NCI-H1092 treated with DMSO at 0.1 percent for 48 hours (cell line): ENCODE measurements at places on chromosomes 6 and 20.

DNA sequence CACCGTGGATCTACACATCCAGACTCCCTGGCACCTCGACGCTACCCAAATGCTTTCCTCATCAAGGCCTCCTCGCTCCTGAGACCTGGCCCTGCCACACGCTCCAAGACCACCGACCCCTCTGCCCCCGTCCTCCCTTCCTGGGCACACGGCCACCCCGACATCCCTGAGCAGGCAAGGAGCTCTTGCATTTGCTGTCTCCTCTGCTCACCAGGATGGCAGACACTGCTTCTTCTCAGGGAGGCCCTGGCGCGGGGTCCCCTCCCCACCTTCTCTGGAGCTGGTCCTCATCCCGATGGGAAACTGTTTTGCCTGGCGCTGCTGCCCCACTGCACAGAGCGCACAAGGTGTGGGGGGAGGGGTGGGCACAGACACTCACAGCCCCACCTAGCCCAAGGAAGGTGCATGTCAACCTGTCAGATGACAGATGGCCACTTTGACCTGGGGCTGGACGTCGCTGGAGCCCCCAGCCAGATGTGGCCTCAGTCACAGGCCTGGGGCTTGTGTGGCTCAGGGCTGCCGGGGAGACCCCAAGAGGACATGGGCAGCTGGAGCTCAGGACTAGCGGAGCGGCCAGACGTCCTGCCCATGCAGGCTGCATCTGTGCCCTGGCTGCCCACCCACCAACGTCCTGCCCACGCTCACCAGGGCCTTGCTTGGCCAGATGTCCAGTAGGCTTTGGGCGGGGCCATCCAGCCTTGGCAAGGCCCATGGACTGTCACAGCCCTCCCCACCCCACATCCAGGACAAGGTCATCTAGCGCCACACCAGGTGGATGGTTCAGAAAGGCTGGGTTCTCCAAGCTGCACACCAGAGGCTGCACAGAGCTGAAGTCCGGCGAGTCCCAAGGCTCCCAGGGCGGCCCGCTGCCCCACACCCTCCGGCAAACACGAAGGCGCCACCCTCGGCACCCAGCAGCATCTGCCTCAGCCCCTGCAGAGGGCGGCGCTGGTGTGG, 6.2 kb upstream of the KCNQ2 start:
- DNase-seq, result no peak

DNA sequence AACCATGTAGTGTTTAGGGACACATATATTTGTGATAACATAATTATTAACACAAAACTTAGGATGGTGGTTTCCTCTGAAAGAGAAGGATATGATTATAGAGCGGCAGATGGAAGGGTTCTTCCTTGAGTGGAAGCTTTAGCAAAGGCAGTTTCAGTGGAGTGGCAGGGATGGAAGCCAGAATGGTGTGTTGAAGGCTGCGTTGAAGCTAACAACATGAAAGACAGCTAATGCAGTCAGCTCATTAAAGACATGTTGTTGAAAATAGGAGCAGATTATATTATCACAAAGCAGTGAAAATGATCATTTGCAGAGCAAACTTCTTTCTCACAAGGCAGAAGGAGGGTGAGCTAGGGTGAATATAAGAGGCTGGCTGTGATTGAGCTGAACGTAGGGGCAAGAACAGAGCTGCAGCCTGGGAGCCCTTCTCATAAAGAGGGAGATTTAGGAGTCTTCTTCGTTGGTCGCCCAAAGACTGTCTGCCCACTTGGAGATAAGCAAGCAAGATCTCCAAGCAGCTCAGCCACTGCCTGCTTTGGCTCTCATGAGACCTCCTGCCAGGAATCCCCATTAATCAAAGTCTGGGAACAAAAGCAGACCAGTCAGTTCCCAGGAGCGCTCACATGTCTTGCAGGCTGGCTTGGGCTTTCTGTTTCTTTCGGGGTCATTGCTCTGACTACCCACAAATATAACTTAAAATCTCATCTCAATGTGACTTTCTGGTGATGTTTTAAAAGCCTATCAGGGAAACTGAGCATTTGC, 2.6 kb upstream of the ANKRD6 start:
- no peak for DNase-seq

DNA sequence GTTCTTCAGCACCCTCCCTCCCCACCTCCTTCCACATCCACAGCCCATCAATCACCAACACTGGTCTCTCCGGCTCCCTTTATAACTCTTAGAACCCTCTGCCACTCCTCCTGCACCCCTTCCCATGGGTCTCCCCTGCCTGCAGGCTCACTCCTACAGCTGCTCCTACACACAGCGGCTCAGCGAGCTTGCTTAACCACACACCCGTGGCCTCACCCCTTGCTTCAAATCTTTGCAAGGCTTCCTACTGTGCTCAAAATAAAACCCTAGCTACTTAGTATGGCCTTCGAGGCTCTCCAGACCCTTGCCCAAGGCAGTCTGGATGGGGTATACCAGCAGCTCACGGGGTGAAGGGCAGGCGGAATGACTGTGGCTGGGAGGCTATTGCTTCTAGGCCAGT, 63.7 kb downstream of the JPH2 start:
- no peak for DNase-seq

DNA sequence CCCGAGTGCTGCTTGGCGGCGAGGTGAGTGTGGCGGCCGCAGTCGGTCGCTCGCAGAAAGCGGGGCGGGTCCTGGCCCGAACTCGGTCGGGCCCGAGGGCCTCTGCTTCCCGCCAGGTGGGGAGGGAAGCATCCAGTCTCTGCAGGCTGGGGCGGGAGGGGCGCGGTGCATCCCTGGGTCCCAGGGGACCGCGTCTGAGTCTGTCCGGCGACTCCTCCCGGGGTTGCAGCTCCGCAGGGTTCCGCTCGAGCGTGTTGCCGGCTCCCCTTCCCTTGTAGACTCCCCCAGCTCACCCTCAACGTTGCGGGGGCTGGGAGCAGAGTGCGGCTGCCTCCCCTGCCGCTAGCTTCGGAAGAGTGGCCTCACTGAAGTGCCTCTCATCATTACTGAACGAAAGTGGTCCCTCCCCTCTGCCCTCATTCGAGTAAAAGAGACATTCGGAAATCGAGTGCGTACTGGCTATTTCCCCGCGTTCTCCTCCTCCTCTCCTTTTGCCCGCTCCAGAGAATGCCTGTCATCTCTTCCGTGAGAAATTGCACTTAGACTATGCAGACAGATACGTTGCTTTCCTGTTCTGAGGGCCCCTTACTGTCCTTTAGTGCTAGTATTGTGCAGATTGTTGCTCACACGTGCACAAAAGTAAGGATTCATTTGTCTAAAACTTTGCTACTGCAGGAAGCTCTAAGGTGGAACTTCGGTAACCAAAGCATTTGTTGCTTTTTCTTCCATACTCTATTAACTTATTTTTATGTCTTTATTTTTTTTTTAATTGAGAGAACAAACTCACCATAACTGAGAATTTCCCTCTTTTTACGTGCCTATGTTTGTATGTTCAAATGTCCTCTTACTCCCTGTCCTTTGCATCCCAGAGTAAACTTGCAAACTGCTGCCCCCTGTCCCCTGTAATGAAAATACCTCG, 751 bp downstream of the MAP3K4 start:
- DNase-seq, result peak; percentile 85

DNA sequence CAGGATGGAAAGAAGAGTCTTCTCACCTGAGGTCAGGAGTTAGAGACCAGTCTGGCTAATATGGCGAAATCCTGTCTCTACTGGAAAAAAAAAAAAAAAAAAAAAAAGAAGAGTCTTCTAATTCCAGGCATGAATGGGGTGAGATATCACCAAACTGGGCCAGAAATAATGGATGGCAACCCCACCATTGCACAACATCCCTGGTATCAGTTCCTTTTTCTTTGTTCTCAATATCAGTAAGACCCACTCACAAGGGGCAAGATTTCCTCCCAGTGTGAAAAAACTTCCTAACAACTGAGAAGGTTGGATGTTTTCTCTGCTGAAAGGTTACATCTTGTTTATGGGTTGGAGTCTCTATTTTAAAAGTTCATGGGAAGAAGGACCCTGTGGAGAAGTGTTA, 23.6 kb upstream of the NR2E1 start:
- no peak for DNase-seq

- no peak for DNase-seq
Measured at GRCh38 chr6:126803769-126804168, 314.7 kb upstream of the RSPO3 start.

DNA sequence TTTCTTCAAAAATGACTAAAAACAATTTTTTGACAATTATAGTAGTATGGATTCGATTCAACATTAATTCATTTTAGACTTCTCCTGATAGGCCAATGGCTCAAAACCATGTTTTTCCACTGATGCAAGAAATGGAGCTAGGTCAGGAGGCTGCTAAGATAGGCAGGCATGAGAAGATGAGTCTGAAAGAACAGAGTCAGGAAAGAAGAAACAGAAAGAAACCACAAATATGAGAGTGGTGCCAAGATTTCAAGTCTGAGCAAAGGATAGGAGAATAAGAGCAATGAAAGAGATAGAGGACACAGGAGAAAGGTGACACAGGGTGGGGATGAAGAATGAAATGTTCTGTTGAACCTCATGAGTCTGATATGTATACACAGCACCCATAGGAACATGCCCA, 112.2 kb downstream of the TASP1 start:
- no peak for DNase-seq

DNA sequence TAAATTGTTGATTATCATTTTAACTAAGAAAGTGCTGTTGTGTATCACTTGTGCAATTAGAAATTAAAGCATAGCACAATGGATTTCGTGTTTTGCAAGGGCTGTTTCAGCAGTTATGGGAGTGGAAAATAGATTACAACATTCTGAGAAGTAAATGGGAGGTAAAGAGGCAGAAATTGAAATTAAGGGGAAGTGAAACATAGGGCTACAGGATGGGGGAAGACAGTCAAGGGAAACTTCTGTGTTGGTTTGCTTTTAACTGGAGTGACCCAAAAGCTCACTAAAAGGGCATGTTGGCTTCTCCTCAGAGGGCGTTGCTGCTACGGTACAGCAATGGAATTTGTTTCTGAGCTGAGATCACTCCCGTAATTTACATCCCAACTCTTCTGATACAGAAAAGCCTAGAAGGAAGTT, 147.5 kb downstream of the BCAS1 start:
- no peak for DNase-seq

DNA sequence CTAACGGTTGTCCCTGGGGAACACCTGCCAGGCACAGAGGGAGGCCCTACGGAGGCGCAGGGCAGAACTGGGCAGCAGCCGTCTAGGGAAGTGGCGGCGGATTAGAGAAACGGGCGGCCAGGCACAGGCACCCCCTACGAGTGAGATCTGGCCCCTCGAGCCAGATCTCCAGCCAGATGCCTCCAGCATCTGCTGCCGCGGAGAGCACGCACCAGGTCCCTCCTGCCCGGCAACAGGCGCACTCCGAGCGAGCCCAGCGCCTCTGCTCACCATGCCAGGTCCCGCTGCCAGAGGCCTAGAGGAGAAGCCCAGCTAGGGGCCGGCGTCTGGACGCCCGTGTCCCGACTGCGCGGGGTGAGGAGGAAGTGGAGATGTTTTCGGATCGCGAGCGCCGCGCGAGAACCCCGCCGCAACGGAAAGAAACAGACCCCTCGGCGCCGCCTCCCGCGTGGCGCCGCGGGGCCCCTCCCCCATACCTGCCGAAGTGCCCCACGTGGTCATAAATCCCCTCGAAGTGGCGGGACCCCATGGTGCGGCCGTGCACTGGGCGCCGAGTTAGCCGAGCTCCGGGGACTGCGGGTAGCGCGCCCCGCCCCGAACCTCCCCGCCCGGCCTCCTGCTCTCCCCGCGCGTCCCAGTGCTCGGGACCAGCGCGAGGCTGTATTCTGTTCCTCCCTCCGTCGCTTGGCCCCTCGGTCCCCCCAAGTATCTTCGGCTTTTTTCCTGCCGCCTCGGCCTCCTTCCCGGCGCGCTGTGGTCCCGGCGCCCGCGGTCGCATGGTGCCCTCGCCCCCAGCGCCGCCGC, at the start of gene SLC22A16:
TSS of gene SLC22A16 (minus strand) at position 568 of the 804 bp plus-strand sequence. CDS start at position 529, 39 bp downstream.
- DNase-seq, result no peak

DNA sequence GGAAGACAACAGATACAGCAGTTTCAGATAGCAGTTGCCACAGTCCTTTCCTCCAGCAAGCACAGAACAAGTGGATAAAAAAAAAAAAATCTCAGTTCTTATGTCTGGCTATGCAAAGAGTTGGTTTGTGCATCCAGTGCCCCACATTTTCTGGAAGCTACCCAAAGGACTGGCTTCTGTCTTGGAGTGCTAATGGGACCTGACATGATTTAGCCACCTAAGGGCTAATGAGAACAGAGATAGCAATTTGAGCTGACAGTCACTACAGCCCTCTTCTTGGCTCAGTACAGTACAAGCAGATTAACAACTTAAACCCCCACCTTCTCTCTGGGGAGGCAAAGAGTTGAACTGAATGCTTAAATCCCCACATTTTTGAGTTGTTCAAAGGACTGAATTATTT, 976.8 kb downstream of the TBC1D32 start:
- no peak for DNase-seq

GRCh38 chr20:42295592-42295991, 677.4 kb upstream of the CHD6 start:
- no peak for DNase-seq

DNA sequence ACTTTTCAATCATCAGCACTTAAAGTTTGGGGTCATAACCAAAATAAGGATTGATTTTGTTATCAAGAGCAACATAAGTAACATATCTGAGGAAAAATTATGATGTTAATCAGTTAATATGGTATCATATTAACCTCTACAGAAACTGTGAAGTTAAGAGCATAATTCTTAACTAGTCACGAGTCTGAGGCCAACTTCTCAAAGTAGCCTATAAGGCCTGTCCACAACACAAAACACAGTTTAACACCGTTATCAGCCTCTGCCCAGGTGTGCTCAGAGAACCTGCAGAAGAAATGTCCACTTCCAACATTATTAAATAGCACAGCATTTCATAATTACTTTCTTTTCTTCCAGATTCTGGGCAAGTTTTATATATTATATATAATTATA, 1.1 kb downstream of the STX7 start:
- DNase-seq, result no peak

DNA sequence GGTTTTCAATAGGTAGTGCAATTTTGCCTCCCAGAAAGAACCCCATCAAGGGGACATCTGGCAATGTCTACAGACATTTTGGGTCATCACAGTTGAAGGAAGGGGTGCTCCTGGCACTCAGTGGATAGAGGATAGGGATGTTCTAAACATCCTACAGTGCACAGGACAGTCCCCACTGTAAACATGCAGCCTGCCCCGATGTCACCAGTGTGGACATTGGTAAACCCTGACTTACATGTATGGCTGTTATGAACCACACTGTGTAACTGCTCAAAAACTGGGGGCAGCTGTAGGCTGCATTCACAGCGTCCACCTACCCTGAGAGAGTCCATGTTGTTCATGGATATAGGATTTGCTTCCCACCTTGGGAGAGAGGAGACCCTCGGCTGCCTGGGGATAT, 79.3 kb upstream of the FOXQ1 start:
- DNase-seq, result no peak
